Spinal cord (tissue), 10 donors: ENCODE measurements at places on chromosomes 2 and 18.
A peak's percentile ranks its signal among the peaks of the same experiment; 100 is the strongest.

GRCh38 chr2:6915399-6915798 is 1.8 kb upstream of the RNF144A start:
- DNase-seq, result no peak

DNA sequence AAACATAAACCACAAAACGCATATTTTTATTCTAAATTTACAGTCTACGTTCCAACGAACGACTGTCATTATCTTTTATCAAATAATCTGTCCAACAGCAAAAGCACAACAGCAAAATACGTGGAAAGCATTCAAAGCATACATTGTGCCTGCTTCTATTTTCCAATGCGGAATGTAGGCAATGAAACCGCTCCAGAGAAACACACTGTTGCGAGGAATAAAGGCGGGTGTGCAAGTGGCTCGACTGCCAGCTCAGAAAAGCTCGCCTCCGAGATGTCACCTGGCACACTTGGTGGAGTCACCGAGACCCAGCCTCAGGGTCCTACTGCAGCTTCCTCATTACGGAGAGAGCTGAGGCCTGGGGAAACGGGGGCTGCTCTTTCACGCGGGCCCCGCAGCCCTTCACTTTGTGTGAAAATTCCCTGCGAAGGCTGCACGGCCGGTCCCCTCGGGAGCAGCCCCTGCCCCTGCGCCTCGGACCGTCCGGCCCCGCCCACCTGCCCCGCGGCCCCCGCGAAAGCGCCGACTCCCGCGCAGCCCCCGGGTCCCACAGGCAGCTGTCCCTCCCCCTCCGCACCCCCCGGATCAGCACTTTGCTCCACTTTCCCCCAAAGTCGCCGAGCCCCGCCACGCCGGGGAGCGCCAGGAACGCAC is 752 bp downstream of the MGAT4A start:
- peak; percentile 92 for DNase-seq

DNA sequence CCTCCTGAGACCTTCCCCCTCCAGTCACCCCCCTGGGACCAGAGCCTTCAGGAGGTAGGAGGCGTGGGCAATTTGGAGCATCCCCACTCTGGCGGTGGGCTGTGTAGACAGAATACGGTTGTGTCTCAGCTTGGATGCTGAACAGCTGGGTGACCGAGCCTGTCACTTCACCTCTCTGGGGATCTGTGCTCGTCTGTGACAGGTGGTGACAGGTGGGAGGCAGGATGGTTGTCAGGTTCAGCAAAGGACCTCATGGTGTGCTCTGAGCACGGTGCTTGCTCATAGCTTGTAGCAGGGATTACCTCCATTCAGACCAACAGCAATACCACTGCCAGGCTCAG is 186.5 kb upstream of the HS6ST1 start:
- DNase-seq, result no peak

- no peak for DNase-seq
Observed at GRCh38 chr2:85355073-85355410, 473 bp downstream of the ELMOD3 start.

- no peak for DNase-seq
Observed at GRCh38 chr18:27378431-27379095, 193.5 kb upstream of the CHST9 start.

DNA sequence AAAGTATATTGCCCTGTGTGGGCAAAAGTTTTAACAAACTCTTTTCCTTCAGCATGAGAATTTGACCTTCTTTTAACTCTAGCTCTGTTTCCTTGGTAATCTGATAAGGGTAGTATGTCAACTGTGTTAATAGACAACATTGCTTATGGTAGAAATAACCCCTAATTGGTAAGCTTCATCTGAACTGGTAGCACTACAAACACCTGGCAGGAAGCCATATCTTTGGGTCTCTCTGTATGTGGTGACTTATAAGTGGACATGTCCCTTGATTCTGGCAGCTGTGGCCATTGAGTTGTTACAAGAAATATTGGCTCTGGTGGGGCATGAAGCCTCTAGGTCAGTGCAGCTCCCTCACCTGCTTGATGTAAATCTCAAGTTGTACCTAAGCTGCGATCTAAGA is 46.9 kb downstream of the MBD5 start:
- DNase-seq, result no peak

GRCh38 chr2:203338322-203338721 is 10.1 kb downstream of the ABI2 start:
- no peak for DNase-seq

- peak; percentile 87 for DNase-seq
Observed at GRCh38 chr2:28702415-28702861, 49.2 kb upstream of the PPP1CB start.

GRCh38 chr2:241094172-241094571 is 7.9 kb downstream of the MTERF4 start:
- no peak for DNase-seq

GRCh38 chr2:148501545-148501944 is 143.0 kb upstream of the EPC2 start:
- no peak for DNase-seq

GRCh38 chr2:211084352-211084751 is 528.0 kb downstream of the CPS1 start:
- no peak for DNase-seq

DNA sequence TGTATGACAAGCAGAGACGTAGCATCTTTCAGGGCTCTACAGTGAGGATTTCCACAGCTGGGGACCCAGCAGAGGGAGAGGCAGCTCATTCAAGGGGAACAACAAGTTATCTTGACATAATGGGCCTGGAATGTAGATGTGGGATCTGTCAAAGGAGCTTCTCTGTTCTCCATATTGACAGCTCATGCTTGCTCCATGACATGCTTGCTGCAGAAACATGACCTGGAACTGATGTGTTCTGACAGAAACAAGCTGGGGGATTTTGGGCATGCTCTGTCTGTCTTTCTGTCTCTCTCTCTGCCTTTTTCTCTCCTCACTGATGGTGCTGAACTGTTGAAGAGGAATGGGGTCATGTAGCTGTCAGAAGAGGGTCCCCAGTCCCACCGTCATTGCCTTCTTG is 79.6 kb downstream of the MMADHC start:
- no peak for DNase-seq

DNA sequence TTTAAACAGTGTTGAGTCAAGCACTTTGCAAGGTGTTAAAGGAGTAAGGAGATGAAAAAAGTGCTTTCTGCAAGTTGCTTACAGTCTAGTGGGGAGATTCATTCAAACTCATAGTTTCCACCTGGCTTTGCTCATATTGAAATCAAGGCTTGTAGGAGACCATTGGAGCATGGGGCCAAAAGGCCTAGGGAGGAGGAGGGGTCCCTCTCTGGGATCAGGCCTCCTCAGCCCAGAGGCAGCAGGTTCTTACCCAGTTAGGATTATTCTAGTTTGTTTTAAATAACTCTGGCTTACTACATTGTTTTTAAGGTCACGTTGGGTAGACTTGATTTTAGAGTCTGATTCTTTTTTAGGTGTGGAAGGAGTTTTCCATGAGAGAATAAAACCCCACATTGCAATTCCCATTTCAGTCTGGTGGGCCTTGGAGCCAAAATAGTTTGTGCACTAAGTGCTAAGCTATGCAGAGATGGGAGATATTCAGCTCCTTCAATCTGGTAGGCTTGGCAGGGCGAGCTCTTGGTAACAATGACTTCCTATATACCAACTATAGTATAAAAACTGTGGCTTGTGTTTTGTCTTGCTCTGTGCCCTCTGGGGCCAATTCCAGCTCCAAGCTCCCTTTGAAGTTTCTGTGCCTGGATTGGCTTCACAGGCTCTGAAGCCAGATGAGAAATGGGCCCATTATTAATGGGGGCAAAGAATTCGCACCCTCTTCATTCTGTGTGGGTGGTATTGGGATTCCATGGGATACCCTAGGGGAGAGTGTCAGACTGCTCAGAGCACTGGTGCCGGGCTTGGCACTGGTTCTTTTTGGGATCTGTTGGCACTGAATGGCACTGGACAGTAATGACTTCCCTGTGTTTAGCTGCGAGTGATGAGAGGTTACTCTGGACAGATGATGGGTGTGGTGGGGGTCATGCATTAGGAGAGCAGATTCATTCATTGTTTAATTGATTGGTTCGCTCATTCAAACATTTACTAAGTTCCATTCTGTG is 301.1 kb downstream of the MYCN start:
- DNase-seq, result no peak

- no peak for DNase-seq
Observed at GRCh38 chr18:7604361-7604760, 37.2 kb downstream of the PTPRM start.

GRCh38 chr2:236179236-236180075 is 11.3 kb upstream of the GBX2 start:
- DNase-seq, result peak; percentile 38

- no peak for DNase-seq
Observed at GRCh38 chr2:19611491-19612332, 253.3 kb upstream of the OSR1 start.

GRCh38 chr2:96539215-96539920 is 2.8 kb downstream of the ARID5A start:
- DNase-seq, result no peak

GRCh38 chr2:63488118-63488713 is 100.1 kb downstream of the WDPCP start:
- DNase-seq, result peak; percentile 74

DNA sequence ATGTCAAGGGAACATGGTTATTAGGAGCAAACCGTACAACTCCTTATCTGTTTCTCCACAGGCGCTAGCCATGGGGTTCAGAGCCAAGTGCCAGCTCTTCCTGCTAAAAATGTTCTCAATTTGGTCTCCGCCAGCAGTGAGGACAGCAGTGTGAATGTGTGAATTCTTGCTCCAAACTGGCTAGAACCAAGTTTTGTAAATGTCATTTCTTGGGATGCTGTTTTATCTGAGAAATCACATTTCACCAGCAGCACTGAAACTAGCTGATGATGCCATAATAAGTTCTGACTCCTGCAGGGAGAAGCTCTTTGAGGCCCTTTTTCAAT is 140.6 kb upstream of the LGALSL start:
- DNase-seq, result no peak

DNA sequence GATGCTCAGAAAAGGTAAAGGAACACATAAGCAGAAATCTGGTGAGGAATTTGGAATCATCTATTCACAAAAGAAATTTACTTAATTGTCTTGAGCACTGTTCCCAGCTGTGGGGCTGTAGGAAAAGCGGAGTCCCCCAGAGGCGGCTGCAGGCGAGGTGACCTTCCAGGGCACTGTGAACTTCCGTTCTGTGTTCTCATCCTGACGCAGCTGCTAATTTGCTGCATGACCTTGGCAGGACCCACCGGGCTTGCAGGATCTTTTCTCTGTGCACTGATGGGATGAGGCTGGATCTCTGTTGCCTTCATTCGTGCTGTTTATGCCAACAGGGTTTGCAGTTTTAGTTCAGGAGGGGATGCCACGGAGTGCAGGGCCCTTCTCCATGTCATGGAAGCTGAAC is 301.9 kb upstream of the MYT1L start:
- no peak for DNase-seq

- DNase-seq, result no peak
Observed at GRCh38 chr2:148675708-148676107, 31.2 kb downstream of the EPC2 start.

DNA sequence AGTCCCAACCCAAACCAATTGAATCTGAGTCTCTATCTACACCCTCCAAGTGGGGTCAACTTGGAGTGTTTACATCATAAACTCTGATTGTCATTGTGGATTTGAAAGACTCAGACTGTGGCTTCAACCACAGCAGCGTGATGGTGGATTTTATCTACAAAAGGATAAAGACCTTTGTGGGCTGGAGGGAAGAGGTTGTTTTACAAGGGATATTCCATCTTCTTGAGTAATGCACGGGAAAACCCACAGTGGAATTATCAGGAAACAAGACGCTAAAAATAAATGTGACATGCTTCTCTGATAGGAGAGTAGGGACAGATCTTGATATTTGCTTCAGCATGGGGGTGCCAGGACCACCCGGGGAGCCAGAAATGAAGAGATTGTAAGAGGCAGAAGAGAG is 93.5 kb downstream of the LPIN1 start:
- DNase-seq, result no peak

DNA sequence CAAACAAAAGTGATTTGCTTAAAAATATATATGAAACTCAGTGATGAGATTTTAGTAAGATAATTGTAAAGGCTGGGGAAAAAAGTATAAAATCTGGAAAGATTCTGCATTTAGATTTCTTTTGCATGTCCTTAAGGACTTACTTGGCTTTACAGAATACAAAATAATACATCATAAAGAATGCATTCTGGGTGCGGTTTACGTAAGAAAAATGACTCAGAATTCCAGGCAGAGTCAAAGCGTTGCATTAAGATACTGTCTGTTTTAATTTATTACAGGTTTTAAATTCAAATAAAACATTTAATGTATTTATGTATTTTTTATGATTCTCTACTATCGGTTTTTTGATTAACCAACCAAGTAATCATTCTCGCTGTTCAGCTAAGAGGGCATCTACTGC is 178.0 kb downstream of the SH3BP4 start:
- DNase-seq, result no peak

DNA sequence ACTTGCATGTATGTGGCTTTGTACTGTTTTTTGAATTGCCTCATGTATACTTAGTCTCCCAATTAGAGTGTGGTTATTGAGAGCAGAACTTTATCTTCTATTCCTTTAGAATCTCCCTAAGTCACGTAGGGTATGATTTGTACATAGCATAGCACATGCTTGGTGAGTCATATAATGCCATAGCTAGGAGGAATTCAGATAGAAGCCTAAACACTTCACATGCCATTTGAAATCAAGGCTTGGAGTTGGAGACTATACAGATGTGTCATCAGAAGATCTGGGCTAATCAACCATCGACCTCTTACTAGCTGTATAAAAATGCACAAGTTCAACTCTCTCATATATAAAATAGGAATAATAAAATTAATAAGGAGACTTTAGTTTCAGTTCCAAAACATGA is 222.6 kb upstream of the ST6GAL2 start:
- DNase-seq, result no peak

- DNase-seq, result peak; percentile 63
Observed at GRCh38 chr2:172928756-172929155, 146.9 kb upstream of the MAP3K20 start.

DNA sequence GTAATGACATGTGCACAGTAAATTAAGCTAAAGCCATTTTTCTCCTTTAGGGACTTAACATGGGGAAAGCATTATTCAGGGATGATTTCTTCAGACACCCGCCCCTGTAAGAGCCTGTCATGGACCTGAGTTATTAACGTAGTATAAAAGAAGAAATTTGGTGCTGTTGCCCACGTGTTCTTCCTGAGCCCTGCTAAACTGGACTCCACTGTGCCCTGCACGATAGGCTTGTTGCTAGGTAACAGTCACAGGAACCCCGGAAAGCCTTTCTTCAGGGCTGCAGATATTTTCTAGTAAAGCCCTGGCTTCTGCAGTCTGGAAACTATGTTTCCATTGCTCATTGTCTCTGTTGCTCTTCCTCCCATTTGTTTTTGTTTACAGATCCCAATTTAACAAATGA is 157.9 kb downstream of the LRRC30 start:
- peak; percentile 58 for DNase-seq

GRCh38 chr2:205408696-205409095 is 273.6 kb upstream of the NRP2 start:
- no peak for DNase-seq

GRCh38 chr2:97928591-97928990 is 67.2 kb downstream of the TMEM131 start:
- DNase-seq, result no peak
